ENCODE measurements at places on chromosomes 4 and X.

DNA sequence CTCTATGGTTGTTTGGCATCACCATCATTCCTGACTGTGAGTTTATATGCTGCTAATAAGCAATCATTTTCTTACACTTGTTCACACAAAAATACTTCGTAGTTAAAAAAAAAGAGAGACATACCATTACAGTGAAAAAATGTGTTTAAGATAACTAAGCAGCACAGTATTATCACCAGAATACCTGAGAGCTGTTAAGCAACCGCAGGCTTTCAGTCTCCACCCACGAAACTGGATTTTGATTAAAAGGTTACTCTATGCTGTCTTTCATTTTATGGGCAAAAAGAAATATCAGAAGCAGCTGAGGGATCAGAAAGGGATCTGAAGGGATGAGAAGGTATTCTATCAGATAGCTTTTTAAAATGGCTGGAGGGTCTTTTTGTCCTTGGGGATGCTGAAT is 148.3 kb downstream of the NEK1 start:
- no peak for DNase-seq

- DNase-seq = no peak
These were observed 83.5 kb upstream of the SPRY1 start for GRCh38 chr4:123312951-123313592.

DNA sequence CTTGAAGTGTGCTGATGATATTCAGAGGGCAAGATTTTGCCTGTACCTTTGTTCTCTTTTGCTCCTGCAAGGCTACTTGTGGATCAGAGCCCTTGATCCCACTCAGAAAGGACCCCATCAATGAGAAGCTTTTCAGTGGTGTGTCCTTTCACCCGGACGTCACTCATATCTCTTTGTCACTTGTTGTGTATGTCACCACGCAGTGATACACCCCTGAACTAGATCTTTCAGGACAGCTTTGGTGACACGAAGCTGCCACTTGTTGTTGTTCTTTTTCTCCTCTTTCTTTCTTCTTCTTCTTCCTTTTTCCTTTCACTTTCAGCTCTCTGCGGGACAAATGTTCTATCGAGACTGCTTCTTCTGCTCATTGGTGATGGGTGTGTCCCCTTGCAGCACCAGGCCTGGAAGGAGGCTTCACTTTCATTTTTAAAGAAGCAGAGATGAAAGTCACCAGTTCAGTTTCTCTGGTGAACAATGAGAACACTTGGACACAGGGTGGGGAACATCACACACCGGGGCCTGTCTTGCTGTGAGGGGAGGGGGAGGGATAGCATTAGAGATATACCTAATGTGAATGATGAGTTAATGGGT is 83.6 kb downstream of the NBDY start:
- no peak for DNase-seq

- no peak for DNase-seq
These were observed 59.8 kb upstream of the MAML3 start for GRCh38 chr4:140213749-140214148.

GRCh38 chr4:188160406-188160805 is 21.2 kb downstream of the TRIML1 start:
- DNase-seq = no peak

DNA sequence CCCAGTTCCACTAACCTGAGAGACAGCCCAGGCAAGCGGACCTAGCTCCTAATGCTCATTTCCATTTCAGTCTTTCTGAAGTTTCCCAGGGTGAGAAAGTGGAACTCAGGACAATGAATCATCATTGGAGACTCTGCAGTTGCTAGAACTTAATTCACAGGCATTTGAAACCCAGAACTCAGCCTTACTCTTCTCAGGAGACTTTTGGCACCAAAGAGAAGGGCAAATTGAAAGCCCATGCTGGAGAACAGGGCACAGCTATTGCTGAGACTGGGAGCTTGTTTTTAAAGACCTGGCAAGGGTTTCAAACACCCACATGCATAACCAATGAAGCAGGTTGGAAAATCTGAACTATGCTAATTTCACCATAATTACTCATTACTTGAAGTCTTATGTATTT is 36.0 kb downstream of the BST1 start:
- no peak for DNase-seq

DNA sequence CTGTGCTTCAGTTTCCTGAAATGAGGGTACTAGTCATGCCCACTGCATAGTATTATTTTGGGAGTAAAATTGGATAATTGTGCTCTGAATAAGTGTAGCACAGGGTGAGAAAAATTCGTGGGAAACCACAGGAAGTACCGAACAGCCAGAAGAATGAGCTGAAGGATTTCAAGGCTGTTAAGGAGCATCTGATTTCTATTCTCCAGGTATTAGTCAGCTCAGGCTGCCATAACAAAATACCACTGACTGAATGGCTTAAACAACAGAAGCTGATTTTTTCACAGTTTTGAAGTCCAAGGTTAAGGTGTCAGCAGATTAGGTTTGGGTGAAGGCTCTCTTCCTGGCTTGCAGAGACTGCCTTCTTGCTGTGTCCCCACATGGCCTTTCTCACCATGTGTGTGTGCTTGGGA is 41.9 kb downstream of the WWC2 start:
- no peak for DNase-seq

GRCh38 chr4:176988226-176988625 is 195.5 kb upstream of the VEGFC start:
- DNase-seq = no peak

- DNase-seq = no peak
These were observed 36.1 kb downstream of the LRBA start for GRCh38 chr4:150978738-150979575.

- no peak for DNase-seq
These were observed 18.3 kb downstream of the MAGED2 start for GRCh38 chrX:54825716-54826438.

DNA sequence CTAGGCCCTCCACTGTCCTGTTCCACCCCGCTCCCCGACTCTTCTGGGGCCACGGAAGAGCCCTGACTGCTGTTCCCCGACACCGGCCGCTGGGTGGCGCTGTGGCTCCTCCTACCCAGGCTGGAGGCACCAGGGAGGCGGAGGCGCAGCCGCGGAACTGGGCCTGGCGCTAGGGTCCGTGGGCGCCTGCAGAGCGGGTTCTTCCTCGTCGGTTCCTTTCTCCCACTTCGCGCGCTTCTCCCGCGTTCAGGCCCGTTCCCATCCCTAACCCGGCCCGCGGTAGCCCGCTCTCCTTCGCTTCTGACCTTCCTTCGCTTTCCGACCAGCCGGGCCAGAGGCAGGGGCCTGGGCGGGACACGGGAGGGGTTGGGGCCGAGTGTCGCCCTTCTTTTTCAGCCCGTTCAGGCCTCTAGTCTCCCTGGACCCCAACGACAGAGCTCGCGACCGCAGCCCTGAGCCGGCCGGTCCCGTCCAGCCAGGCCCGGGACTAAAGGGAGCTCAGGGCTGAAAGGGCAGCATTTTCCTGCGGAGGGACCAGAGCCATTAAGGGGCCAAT is 34.3 kb downstream of the NALF2 start:
- DNase-seq = peak; percentile 30

DNA sequence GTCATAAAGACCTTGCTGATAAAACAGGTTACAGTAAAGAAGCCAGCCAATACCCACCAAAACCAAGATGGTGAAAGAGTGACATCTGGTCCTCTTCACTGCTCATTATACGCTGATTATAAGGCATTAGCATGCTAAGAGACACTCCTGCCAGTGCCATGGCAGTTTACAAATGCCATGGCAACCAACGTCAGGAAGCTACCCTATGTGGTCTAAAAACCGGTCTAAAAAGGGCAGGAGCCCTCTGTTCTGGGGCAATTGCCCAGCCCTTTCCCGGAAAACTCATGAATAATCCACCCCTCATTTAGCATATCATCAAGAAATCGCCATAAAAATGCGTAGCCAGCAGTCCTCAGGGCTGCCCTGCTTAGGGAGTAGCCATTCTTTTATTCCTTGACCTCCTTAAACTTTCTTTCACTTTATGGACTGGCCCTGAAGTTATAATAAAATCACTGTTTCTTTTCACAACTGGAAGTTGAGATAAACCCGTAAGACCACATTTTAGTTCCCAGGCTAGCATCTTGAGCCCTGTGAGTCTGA is 260.5 kb upstream of the FAT1 start:
- DNase-seq = no peak

- DNase-seq = no peak
These were observed 158.0 kb upstream of the MED14 start for GRCh38 chrX:40893251-40893910.

GRCh38 chrX:31209005-31209628 is 137.3 kb upstream of the FTHL17 start:
- DNase-seq = no peak

GRCh38 chrX:40996886-40997530 is 88.2 kb upstream of the USP9X start:
- DNase-seq = no peak

DNA sequence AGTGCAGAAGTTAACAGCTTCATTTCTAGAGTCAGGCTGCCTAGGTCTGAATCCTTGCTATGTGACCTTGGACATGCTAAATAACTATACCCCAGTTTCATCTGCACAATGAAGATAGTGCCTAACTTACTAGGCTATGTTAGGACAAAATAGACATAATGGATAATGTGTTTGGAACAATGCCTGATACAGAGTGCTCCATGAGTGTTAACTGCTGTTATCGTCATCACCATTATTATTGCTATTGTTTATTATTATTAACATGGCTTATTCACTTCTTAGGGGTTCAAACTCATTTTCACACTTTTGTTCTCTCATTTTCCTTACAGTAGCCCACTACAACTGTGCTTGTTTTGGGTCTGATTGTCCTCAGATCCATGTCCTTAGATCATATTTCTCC is 467.7 kb downstream of the SH2D1A start:
- no peak for DNase-seq
